ENCODE measurements at places on chromosomes 5 and 9.

GRCh38 chr9:108759399-108759798, 96.4 kb downstream of the ACTL7B start:
- no peak for DNase-seq

DNA sequence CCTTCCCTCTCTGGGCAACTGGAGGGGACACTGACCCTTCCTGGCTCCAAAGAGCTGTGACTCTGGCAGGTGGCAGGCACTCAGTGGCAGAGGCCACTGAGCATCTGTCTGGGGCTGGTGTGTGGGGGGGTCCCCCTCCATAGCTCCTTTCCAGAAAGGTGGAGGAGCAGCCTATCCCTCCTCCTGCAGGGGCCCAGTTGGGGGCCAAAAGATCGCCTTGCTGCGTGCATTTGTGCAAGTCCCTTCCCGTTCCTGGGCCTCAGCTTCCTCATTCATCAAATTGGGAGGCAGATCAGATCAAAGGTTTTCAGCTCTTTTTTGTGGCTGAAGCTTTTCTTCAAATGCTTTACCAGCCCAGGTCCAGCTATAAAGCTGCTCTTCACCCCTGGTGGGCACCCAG, 77.7 kb downstream of the NTNG2 start:
- DNase-seq = no peak

GRCh38 chr9:121075251-121076036, 689 bp downstream of the CNTRL start:
- no peak for DNase-seq

DNA sequence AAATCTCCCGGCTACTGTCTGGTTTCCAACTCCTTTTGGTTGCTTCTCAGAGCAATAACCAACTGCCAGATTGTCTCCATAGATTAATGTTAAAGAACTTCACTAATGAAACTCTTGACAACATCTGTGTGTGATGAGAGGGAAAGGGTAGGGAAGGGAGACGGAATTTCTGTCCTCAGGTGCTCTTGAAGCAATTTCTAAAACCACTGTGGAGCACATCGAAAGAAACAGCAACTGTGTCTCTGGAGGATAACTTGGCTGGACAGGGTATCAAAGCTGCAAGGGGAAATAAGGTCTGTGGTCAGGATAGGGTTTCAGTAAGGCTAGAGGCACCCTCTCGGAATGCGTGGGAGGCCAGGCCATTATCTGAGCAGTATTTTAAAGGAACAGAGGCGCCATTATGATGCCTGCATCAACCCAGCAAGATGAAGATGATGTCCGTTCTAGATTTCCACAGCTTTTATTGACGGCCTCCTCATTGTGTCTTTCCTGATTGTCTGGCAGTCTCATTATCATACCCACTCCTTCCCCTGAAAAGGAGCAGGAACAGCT, 76.6 kb downstream of the RORB start:
- no peak for DNase-seq
